ENCODE measurements at places on chromosomes 2 and 18. TPM values are rescaled to one million over a fixed set of nuclear protein-coding genes. Genes with fewer than 3 reads are reported as not detected.
A peak's percentile ranks its signal among the peaks of the same experiment; 100 is the strongest.

- DNase-seq, result no peak
Observed at GRCh38 chr2:231047274-231047922, 9.3 kb upstream of the PSMD1 start.

DNA sequence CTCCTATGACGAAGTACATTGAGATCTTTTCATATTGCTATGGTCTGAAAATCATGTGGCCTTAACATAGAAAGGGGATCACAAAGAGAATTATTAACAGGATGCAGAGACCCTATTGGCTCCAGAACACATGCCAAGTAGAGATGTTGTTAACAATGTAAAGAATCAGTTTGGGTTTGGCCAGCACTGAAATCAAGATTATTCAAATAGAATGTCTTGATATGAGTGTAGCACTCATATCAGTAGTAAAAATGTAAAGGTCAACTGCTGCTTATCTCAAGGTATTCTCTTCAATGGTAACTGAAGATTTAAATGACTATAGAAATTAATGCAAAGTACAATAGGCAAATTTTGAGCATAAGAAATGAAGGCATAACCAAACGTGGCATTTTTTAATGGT is 262.8 kb downstream of the PTH2R start:
- no peak for DNase-seq

The CYTIP gene
- not detected for total RNA-seq

DNA sequence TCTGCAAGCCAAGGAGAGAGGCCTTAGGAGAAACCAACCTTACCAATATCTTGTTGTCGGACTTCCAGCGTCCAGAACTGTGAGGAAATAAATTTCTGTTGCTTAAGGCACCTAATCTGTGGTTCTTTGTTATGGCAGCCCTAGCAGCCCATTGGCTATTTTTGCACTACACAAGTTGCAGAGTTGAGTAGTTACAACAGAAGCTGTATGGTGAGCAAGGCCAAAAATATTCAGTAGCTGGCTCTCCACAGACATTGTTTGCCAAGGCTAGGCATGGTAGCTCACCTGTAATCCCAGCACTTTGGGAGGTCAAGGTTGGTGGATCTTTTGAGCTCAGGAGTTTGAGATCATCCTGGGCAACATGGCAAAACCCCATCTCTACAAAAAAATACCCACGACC is 27.1 kb upstream of the SCYGR1 start:
- no peak for DNase-seq

- DNase-seq, result no peak
Observed at GRCh38 chr2:111166115-111166514, 45.4 kb downstream of the BCL2L11 start.

The RAB6C gene
- under 0.01 TPM for total RNA-seq

- DNase-seq, result no peak
Observed at GRCh38 chr2:139850254-139850890, 1070.2 kb upstream of the NXPH2 start.

The SCN3A gene
- total RNA-seq, result 33.1 TPM

The KCNF1 gene
- 3.5 TPM for total RNA-seq

GRCh38 chr2:113232740-113233139 is 46.0 kb downstream of the PAX8 start:
- DNase-seq, result no peak

GRCh38 chr18:961644-962355 is 57.1 kb downstream of the ADCYAP1 start:
- peak; percentile 60 for DNase-seq

- DNase-seq, result no peak
Observed at GRCh38 chr18:41771973-41772372, 183.1 kb upstream of the PIK3C3 start.

- DNase-seq, result no peak
Observed at GRCh38 chr18:9700261-9700796, 7.8 kb upstream of the RAB31 start.

DNA sequence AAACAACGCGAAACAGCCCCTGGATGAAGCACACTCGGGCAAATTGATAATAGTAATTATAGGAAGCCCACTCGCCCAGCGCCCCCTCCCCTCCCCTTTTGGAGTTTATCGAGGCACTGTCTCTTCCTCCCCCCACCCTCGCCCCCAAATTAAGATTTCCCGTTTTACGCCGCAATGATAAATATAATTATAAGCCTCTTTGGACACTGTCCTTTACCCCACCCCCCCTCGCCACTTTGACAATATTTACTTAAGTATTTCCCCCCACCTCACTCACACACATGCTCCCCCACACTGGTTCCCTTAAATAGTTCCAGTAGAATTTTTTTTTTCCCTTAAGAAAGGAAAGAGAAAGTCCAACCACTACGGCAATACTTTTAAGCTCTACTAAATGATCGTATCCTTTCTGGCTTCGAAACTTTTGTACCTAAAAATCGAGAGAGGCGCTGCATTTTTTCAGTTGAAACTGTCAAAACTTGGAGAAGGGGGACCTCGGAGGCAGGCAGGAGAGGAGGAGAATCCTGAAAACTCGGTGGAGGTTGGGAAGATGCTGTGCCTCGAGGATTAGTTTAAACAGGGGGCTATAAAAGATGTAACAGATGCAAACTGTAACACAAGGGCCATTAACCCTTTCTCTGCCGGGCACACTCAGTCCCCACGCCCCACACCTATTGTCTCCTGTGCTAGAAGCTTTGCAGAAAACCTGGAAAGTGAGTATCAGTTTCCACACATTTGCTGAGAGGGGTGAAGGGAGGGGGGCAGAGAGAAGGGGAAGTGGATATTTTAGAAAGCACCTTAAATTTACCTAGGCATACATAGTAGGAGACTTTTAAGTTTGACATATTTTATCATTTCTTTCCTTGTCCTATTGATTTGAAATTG is 1.8 kb downstream of the ZEB2 start:
- peak; percentile 24 for DNase-seq

DNA sequence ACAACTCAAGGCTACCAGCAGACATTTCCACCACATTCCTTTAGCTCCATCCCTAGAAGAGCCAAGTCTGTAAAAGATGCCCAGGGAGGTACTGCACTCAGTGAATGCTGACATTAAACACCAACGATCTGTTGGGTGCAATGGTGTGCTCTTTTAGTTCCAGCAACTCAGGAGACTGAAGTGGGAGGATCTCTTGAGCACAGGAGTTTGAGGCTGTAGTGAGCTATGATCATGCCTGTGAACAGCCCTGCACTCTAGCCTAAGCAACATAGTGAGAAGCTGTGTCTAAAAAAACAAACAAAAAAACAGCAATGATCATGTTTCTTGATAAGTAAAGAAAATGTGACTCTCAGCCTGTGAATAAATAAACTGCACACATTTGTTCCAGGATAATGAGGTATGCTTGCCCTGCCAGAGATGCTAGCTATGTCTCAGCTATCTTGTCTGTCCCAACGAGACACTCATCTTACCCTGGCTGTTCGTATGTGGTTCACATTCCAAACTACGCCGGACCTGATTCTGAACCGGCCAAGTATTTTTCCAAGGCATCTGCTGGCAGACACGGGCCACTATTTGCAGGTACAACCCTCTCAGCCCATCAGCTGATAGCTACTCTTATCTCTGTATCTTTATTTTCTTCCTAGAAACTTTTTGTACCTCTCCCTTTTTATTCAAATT is 21.8 kb downstream of the TMEM182 start:
- no peak for DNase-seq

GRCh38 chr18:63831080-63831788 is 56.0 kb downstream of the SERPINB7 start:
- no peak for DNase-seq

Measured in lung microvascular endothelial cell (primary cell).